Activated naive CD8-positive, alpha-beta T cell treated with anti-CD3 and anti-CD28 coated beads, Interleukin-2, amount 10 ng/mL, durations not matched to agents 7 days and 5 days (primary cell): ENCODE measurements at places on chromosomes 3 and 15. TPM values are rescaled to one million over a fixed set of nuclear protein-coding genes. Genes with fewer than 3 reads are reported as not detected.

Gene SCG5
- total RNA-seq, result 2.8 TPM

Gene C3orf52
- total RNA-seq, result 3.1 TPM

GRCh38 chr15:63634154-63634553 lies 37.0 kb downstream of the FBXL22 start:
- no peak for DNase-seq

Gene LRIG1
- 27.0 TPM for total RNA-seq

Gene GPR27
- total RNA-seq, result 0.28 TPM

DNA sequence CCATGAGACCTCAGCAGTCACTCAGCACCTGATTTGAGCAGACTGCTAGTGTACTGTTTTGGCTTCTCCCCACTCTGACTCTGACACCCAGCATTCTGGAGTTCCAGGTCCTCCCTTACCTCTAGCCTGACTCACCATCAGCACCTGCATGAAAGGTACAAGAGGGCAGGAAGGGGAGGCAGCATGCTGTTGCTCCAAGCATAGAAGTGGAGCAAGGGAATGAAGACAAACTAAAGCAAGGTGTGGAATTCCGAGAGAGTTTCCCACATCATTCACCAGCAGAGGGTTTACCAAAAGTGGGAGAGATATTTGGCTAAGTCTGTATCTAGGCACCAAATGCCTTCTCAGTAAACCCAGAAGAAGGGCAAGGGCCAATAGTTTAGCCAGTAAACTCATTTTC lies 21.3 kb downstream of the HEXA start:
- no peak for DNase-seq

Gene SH2D7
- 0.11 TPM for total RNA-seq
